ENCODE measurements at places on chromosomes 2 and 18.

DNA sequence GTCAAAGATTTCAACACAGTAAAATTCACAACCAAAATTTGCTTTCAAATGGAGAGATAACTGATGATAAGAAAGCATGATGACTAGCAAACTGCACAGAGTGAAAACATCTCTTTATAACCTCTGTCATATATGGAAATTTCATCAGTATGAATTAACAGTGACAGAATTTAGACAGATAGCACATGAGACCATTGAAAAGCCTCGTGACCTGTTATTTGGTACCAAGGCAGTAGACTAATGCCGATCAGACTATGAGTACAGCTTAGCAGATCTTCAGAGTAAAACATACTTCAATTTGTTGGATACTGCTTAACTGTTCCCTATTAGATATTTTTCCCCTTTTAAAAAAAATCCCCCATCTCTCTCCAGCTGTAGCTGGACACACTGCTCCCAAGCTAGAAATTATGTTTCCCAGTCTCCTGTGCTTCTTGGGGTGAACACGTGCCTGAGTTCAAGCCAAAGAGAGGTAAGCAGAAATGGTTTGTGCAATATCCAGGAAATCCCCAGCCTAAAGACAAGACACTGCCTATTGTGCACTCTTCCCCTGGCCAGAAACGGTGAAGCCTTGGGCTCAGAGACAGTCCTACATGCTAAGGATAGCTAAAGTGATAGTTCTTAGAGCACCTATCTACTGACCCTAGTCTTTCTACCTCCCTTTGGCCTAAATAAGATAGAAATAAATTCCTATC lies 256.1 kb downstream of the NCKAP5 start:
- DNase-seq: no peak
- no peaks in the 10 kb centered on the region for H3K4me1 ChIP-seq
- H3K27ac ChIP-seq: no peak overlapping the region
- no peak overlapping the region for H3K4me3 ChIP-seq

DNA sequence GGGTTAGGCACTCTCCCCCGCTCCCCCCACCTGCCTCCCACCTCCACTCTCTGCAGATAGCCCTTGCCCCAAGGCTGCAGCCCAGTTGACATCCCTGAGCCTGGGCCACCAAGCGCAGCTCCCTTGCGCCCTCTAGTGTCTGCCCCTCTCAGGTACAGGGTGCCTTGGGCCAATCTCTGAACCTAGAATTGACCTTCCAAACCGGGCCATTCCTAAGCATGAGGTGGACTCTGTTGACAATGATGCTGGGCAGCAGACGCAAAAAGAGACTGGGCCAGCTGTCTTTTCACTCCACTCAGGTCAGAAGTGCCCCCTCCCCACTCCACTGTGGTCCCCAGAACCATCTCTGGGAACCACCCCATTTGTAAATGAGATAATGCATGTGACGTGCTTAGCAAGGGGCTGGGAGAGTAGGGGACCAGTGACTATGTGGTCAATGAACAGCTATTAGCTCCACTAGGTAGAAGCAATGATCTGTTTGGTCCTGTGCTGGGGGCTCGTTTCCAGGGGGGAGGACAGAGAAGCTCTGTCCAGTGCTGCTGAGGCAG lies 43.3 kb upstream of the PLB1 start:
- DNase-seq: peak; percentile 94
- H3K27me3 ChIP-seq: no peaks in the 10 kb centered on the region
- H3K27ac ChIP-seq: no peak overlapping the region

GRCh38 chr2:162091325-162092007 lies 17.5 kb upstream of the DPP4 start:
- no peak overlapping the region for H3K4me3 ChIP-seq
- H3K27ac ChIP-seq: no peak overlapping the region
- no peaks in the 10 kb centered on the region for H3K4me1 ChIP-seq
- DNase-seq: no peak
- no peaks in the 10 kb centered on the region for H3K27me3 ChIP-seq

DNA sequence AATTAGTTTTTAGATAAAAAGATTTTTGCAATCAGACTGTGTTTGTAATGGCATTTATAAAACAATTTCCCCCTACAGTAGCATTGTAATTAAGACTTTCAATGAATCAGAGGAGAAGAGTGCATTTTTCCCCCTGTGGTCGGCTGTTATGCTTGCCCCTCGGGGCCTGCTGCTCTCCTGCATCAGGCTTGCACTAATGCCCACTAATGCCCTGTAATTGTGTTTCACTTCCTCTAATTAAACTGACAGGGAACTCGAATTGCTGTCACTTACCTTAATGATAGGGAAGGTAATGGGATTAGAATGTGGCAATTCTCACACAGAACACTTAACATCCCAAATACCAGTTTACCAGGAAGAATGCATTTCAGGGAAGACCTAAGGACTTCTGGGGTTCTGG lies 61.2 kb upstream of the LRRTM1 start:
- H3K27me3 ChIP-seq: no peaks in the 10 kb centered on the region
- no peak overlapping the region for H3K4me3 ChIP-seq
- no peaks in the 10 kb centered on the region for H3K36me3 ChIP-seq
- H3K27ac ChIP-seq: no peak overlapping the region
- no peaks in the 10 kb centered on the region for H3K4me1 ChIP-seq

DNA sequence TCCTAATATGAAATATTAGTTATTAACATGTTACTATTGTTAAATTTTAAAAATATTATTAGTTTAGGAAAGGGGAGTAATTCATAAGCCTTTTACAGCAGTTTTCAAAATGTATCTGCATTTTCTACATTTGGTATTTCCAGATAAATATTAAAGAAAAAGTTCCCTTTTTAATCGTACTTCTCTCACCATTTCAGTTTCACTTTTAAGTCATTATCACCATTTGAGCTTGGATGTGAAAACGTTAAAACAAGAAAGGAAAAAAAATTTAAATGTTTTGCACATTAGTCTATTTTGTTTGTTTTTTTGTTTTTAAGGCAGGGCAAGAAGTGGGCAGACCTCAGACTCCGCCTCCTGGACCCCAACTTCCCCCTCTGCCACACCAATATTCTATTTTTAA lies 3.3 kb upstream of the SRSF7 start:
- H3K36me3 ChIP-seq: peaks cover 4% of the 10 kb centered on the region
- peaks cover 36% of the 10 kb centered on the region for H3K4me1 ChIP-seq
- peak overlapping the region; percentile 0 for H3K27ac ChIP-seq
- DNase-seq: no peak

DNA sequence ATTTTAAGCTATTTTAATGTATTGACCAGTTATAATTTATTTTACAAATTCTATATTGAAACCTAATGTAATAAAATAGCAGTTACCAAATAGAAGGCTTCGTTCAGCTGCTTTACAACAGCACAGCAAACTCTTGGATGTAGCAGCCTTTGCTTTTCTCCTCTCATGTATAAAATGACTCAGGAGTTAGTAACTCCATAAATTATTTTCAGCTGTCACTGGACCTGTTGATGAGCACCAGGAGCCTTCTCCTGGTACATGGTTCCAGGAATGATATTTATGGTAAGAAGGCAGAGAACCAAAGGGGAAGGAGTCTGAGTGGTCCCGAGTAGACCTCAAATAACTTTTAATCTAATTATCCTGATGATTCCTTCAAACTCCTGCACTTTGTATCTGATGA lies 256.4 kb upstream of the NETO1 start:
- no peak overlapping the region for H3K4me3 ChIP-seq
- H3K27ac ChIP-seq: no peak overlapping the region
- H3K36me3 ChIP-seq: no peaks in the 10 kb centered on the region

DNA sequence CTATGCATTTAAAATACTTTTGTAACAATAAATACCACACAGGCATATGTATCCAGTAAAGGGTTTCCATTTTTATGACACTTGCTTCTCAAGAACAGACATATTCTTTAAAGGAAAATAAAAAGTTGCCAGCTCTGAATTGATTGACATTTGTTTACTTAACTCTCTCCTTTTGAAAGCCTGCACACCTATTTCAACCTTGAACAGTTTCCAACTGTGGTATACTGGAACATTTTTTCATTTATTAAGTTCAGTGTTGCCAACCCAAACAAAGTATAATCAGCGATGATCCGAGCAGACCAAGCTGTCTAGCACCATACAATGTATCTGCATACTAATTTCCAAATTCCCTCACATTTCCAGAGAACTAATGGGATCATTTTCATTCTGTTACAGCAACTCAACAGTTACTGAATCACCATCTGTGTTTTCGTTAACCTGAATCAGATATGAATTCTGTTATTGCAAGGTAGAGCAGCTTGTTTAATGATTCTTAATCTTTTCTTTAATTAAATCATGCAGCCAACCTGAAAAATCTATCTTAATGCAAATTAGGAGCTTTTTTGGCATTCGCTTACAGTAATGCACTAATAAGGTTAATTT lies 725.5 kb upstream of the ZEB2 start:
- no peak overlapping the region for H3K4me3 ChIP-seq
- H3K36me3 ChIP-seq: no peaks in the 10 kb centered on the region
- no peaks in the 10 kb centered on the region for H3K27me3 ChIP-seq
- no peak overlapping the region for H3K27ac ChIP-seq

DNA sequence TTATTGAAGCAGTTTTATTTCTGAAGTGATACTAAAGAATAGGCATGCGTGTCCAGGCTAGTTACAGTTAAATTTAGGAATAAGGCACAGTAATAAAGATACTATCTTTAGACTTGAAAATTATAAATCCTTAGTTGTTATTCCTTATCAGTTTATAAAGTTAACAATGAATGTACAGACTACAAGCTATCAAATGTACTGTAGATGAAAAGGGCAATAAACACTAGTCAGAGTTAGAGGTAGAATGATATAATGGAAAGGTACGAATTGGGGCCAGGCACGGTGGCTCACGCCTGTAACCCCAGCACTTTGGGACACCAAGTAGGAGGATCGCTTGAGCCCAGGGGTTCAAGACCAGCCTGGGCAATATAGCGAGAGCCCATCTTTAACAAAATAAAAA lies 3.9 kb downstream of the RBKS start:
- DNase-seq: no peak
- no peaks in the 10 kb centered on the region for H3K4me1 ChIP-seq
- no peak overlapping the region for H3K4me3 ChIP-seq
- no peak overlapping the region for H3K27ac ChIP-seq
- H3K27me3 ChIP-seq: no peaks in the 10 kb centered on the region
- H3K36me3 ChIP-seq: no peaks in the 10 kb centered on the region

- peaks cover 29% of the 10 kb centered on the region for H3K4me1 ChIP-seq
- H3K36me3 ChIP-seq: no peaks in the 10 kb centered on the region
- no peak overlapping the region for H3K4me3 ChIP-seq
- no peak for DNase-seq
Observed at GRCh38 chr2:169066897-169067296, 2.5 kb upstream of the DHRS9 start.

GRCh38 chr2:181895818-181896217 lies 4.3 kb downstream of the ITPRID2 start:
- peaks cover 86% of the 10 kb centered on the region for H3K4me1 ChIP-seq
- peak overlapping the region; percentile 3 for H3K27ac ChIP-seq
- H3K27me3 ChIP-seq: no peaks in the 10 kb centered on the region

GRCh38 chr2:64063924-64064331 lies 44.7 kb upstream of the VPS54 start:
- DNase-seq: no peak
- no peaks in the 10 kb centered on the region for H3K27me3 ChIP-seq
- no peaks in the 10 kb centered on the region for H3K36me3 ChIP-seq
- H3K4me3 ChIP-seq: no peak overlapping the region
- peak overlapping the region; percentile 10 for H3K27ac ChIP-seq

- H3K4me3 ChIP-seq: no peak overlapping the region
- H3K4me1 ChIP-seq: no peaks in the 10 kb centered on the region
- no peaks in the 10 kb centered on the region for H3K27me3 ChIP-seq
- DNase-seq: no peak
Observed at GRCh38 chr18:941331-941730, 36.7 kb downstream of the ADCYAP1 start.

DNA sequence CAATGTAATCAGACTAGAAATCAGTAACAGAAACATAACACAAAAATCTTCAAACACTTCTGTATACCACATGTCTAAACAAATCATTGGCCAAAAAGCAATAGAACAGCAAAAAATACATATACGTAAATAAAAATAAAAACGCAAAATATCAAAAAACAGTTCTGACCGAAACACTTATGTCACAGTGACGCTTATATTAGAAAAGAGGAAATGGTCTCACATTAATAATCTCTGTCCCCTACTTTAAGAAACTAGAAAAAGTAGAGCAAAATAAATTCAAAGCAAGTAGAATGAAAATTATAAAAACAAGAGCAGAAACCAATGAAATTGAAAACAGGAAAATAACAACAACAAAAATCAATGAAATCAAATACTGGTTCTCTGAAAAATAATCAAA lies 41.9 kb downstream of the TMEM131 start:
- H3K36me3 ChIP-seq: no peaks in the 10 kb centered on the region
- peaks cover 13% of the 10 kb centered on the region for H3K4me1 ChIP-seq
- no peaks in the 10 kb centered on the region for H3K27me3 ChIP-seq
- H3K27ac ChIP-seq: peak overlapping the region; percentile 32

GRCh38 chr2:223725494-223725893 lies 111.9 kb downstream of the AP1S3 start:
- DNase-seq: peak; percentile 75
- no peaks in the 10 kb centered on the region for H3K36me3 ChIP-seq
- H3K27ac ChIP-seq: peak overlapping the region; percentile 41
- no peak overlapping the region for H3K4me3 ChIP-seq
- no peaks in the 10 kb centered on the region for H3K4me1 ChIP-seq
- H3K27me3 ChIP-seq: no peaks in the 10 kb centered on the region

- peak overlapping the region; percentile 28 for H3K27ac ChIP-seq
- peaks cover 11% of the 10 kb centered on the region for H3K4me1 ChIP-seq
- no peaks in the 10 kb centered on the region for H3K27me3 ChIP-seq
- DNase-seq: no peak
- H3K4me3 ChIP-seq: no peak overlapping the region
- no peaks in the 10 kb centered on the region for H3K36me3 ChIP-seq
Observed at GRCh38 chr2:179255129-179255528, 9.5 kb downstream of the SESTD1 start.

- H3K27me3 ChIP-seq: peaks cover 18% of the 10 kb centered on the region
- no peak for DNase-seq
- no peak overlapping the region for H3K27ac ChIP-seq
- no peak overlapping the region for H3K4me3 ChIP-seq
- H3K4me1 ChIP-seq: no peaks in the 10 kb centered on the region
Observed at GRCh38 chr2:178322068-178322467, 127.8 kb downstream of the OSBPL6 start.

GRCh38 chr2:146579147-146579930 lies 1265.5 kb upstream of the ACVR2A start:
- no peak overlapping the region for H3K4me3 ChIP-seq
- no peak overlapping the region for H3K27ac ChIP-seq
- H3K4me1 ChIP-seq: no peaks in the 10 kb centered on the region
- H3K27me3 ChIP-seq: no peaks in the 10 kb centered on the region

- H3K27me3 ChIP-seq: no peaks in the 10 kb centered on the region
- no peak overlapping the region for H3K4me3 ChIP-seq
- no peak for DNase-seq
- H3K4me1 ChIP-seq: peaks cover 9% of the 10 kb centered on the region
- no peak overlapping the region for H3K27ac ChIP-seq
Observed at GRCh38 chr2:69376403-69376802, 10.6 kb downstream of the GFPT1 start.

GRCh38 chr18:62717925-62718800 lies 2.8 kb downstream of the PHLPP1 start:
- H3K27me3 ChIP-seq: no peaks in the 10 kb centered on the region
- H3K27ac ChIP-seq: no peak overlapping the region

GRCh38 chr2:163801486-163801885 lies 65.7 kb upstream of the FIGN start:
- DNase-seq: no peak
- no peaks in the 10 kb centered on the region for H3K4me1 ChIP-seq
- no peaks in the 10 kb centered on the region for H3K27me3 ChIP-seq

Data from spleen (tissue), 13 donors.